Neural progenitor cell (in vitro differentiated cells): ENCODE measurements at places on chromosomes 11 and 22. TPM values are rescaled to one million over a fixed set of nuclear protein-coding genes. Genes with fewer than 3 reads are reported as not detected.

Gene APOBEC3B
- not detected in 2 replicates for total RNA-seq

Gene TRPC6
- total RNA-seq: 0.09 and 0.17 TPM in 2 replicates

Gene FGF3
- total RNA-seq: not detected in 2 replicates

GRCh38 chr22:37175414-37176281 is 12.4 kb downstream of the C1QTNF6 start:
- no peak for DNase-seq

DNA sequence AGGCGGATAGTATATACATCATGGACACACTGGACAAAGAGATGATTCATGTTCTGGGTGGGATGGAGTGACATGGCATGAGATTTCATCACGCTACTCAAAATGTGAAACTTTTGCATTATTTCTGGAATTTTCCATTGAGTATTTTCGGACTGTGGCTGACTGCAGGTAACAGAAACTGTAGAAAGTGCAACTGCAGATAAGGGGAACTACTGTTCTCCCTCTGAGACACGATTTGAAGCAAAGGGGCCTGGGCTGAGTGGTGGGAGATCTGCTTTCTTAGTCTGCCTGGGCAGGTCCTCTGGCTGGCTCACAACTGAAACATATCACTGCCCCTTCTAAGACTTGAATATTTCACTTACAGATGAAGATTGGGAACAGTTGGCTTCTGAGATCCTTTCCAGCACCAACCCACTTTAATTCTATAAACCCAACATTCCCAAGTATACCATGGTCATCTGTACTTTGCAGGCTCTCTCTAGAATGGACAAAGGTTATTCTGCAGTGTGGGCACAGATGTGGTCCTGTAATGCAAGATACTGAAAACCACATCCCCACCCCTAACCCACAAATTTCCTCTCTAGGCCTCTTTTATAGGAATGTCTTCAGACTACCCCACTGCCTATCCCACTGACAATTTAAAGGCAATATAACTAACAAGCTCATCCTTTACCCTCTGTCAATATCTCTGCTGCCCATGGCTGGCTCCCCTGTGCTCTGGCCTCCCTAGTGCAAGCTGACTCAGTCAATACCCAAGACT is 121.1 kb downstream of the KCNC1 start:
- no peak for DNase-seq

- DNase-seq: no peak
Observed at GRCh38 chr11:59818572-59818971, 8.0 kb upstream of the MRPL16 start.

GRCh38 chr11:112211536-112211935 is 14.7 kb upstream of the PTS start:
- DNase-seq: no peak

DNA sequence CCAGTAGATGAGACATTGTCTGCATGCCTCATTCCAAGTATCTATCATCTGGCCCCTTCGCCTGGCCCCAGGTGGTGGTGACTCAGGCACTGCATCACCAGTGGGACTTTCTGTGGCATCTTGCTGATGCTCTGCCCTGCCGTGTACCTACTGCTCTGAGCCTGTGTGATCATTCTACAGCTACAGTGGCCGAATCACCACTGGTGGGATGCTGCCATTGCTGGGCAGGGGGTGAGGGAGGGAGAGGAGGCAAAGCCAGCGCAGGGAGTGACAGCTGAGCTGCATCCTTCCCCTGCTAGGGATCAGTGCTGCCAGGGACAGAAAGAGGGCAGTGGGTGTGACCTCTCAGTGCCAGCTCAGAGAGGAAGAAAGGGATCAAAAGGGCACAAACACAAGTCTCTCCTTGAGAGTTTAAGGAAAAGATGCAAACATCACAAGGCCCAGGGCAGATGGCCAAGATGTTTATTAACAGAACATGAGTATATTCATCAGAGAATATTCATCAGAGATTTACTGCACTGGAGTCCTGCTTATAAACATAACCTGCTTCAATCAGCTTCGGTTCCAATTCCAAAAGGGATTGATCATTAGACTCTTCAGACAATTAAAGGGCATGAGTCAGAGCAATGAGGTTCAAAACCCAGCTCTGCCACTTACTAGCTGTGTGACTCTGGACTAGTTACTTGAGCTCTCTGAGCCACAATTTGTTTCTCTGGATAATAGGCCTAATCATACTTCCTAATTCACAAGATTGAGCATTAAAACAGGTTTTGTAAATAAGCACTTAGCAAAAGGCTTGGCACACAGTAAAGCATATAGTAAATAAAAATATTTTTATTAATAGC is 109.8 kb downstream of the NAT10 start:
- no peak for DNase-seq
